ENCODE measurements at places on chromosomes 7 and 10.

- DNase-seq, result no peak
These were observed 282.4 kb downstream of the CELF2 start for GRCh38 chr10:11300026-11300425.

- DNase-seq, result no peak
These were observed 287.8 kb downstream of the RPS24 start for GRCh38 chr10:78321500-78321899.

DNA sequence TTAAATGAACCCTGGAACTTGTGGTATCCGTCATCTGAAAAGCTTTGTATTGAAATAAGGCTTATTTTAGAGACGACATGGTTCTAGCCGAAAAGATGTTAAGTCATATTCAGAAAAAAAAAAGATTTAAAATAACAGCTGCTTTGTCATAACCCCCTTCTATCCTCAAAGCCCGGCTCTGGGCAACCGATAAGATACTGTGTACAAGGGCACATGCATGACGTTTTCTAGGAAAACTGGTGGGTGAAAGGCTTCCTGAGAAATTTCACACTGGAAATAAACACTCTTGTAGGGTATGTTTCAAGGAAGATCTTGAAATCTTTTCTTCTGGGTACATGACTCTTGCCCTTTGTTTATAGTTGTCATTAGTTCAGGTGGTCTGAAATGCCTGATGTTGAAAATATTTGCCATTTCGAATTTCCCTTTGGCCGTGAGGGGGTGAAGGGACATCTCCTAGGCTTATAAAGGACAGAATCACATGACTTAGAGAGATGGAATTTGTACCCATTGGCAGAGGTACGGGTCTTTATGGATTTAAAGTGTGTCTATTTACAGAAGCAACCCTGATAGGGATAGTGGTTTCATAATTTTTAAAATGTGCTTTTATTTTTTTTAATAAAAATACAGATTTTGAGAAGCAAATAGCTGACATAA, 232.5 kb downstream of the PTEN start:
- DNase-seq, result no peak

GRCh38 chr10:77890097-77890496, 36.5 kb downstream of the DLG5 start:
- DNase-seq, result peak; percentile 30

DNA sequence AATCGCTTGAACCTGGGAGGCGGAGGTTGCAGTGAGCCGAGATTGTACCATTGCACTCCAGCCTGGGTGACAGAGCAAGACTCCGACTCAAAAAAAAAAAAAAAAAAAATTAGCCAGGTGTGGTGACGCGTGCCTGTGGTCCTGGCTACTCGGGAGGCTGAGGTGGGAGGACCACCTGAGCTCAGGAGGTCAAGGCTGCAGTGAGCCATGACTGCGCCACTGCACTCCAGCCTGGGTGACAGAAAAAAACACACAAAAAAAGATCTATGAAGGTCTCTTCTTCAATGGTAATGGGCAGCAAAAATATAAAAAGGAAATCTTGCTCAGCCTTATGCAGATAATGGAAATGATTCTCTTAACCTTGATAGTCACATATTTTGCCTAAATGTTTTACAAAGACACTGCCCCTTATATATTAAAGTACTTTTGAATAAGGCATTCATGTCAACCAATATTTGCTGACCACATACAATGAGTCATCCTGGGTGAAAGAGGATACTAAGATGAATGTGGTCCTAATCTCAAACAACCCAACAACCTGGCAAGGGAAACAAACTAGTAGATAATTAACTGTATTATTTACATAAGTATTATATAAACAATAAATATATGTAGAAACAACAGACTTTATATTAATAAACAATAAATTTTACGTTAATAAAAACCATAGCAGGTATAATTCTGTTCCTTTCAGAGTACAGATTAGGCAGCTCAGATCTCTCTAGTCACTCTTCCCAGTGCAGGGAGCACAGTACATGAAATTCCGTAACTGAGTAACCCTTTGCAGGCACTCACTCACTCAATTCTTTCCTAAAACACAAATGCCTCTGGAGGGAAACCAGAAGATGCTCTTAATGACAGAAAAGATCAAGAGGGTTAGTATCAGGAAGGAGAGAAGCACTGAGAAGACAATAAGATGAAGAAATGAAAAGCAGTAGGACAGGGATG, 8.1 kb downstream of the TOMM7 start:
- DNase-seq, result peak; percentile 68

GRCh38 chr10:106734220-106734619, 430.3 kb downstream of the SORCS1 start:
- no peak for DNase-seq

DNA sequence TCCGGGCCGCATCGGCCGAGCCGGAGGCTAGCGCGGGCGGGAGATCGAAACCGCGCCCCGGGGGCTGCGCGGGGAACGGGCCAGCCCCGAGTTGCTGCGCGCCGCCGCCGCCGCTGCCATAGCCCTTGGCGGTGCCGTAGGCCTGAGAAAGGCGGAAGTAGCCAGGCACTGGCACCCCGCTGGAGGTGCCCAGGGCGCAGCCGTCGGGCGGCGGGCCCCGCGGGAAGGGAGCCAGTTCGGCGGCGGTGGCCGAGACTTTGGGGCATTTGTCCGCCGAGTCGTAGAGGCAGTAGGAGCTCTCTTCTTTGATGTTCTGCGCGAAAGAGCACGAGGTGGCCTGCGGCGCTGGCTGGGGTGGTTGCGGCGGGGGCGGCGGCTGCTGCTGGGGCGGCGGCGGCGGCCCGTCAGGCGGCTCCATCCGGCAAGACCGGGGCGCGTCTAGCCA, 587 bp downstream of the HOXA10 start:
- peak; percentile 66 for DNase-seq

DNA sequence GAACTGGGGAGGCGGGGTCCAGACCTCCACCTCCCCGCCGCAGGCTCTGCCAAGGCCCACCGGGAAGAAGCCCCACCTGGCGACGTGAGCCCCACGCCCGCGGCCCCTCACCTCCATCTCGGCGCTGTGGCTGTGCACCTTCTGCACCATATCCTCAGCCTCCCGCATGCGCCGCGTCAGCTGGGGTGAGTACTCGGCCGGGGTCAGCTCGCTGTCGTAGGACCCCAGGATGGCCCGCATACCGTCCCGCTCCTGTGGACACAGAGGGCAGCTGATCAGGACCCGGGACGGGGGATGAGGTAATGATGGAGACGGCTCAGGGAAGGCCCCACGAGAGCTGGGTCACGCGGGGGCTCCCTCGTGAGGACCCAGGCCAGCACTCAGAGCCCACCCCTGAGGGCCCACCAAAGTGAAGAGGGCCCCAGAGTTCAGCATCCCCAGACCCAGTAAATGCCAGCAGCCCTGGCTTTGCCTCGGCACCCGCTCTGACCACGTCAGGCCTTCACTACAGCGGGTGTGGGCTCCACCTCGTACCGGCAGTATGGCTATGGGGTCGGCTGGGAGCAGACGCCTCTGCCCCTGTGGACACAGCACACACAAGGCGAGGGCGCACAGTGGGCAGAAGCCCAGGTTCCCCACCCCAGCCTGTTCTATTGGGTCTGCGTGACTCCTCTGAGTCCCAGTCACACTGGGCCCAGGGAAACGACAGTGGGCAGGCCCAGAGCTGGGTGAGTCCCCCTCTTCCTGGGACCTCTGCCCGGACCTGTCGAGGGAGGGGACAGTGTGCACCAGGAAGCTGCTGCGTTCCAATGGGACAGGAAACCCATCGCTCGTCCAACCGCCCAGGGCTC, 218.1 kb downstream of the MAD1L1 start:
- no peak for DNase-seq

DNA sequence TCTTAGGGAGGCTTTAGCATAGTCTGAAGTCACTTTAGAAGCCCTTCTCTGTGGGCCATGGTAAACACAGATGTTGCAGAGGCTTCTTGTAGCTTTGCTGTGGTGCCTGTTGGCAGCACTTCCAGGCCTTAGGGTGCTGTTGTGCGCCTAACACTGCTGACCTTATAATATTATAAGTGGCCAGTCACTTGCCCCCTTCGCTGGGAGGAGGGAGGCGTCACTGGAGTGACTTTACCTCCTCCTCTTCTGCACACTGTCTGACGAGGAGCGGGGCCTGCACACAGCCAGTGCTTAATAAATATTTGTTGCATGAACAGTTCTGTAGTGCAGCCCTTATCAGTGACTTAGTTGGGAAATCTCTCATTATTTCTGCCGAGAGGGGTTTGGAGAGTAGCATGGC, 63.3 kb downstream of the WDR37 start:
- DNase-seq, result no peak

DNA sequence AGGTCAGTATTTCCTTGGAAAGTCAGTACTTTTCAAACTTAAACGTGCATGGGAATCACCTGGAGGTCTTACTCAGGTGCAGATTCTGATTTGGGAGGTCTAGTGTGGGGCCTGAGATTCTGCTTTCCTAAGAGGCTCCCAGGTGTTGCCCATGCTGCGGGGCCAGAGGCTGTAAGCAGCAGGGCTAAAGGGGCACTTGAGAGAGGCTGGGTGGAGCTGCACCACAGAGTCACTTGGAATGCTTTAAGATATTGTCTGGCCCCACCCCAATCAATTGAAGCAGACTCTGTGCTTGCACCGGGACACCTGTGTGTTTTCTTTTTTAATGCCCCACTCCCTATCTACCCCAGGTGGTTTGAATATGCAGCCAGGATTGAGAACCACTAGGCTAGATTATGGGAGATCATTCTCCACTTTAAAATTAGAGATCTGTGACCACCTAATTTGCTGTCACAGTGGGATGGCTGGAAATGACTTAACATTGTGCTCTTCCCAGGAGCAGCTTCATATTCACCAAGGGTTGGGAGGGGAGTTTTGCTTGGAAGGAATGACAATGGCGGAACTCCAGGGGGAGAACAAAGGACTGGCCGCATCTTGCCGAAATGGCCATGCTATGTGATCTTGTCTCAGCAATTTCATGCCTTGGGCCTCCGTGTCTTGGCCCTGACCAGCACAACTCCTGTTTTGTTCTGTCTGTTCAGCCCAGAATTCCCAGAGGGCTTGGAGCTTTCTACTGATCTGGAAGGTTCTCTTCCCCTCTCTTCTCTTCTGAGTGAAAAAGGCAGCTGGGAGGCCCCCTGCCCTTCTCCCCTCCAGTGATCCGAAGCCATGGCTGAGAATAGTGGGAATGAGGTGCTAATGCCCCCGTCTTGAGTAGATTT, 80.2 kb downstream of the FAM241B start:
- DNase-seq, result no peak

- DNase-seq, result no peak
These were observed 35.9 kb upstream of the FEZF1 start for GRCh38 chr7:122340427-122340826.

GRCh38 chr7:74057216-74057925, 26.2 kb upstream of the LIMK1 start:
- DNase-seq, result no peak

DNA sequence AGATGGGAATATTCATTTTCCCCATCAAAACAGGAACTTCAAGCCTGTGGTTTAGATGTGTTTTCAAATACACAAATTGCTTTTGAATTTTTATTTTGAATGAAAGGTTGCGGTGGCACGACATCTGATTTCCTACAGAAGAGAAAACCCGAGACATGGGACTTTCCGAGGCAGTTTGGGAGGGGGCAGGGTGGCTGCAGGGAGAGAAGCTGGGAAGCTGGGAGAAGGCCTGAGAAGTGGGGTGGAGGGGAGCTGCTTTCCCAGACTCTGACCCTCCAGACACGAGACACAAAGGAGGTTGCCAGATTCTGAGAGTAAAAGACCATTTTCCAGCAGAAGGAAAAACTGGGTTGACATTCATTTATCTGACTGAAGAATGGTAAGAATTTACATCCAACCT, 19.6 kb downstream of the TMEM176A start:
- DNase-seq, result no peak

- no peak for DNase-seq
These were observed 165.7 kb upstream of the FZD1 start for GRCh38 chr7:91098566-91098965.

All from SW480 (cell line).